ENCODE measurements at places on chromosomes 12 and 14. TPM values are rescaled to one million over a fixed set of nuclear protein-coding genes. Genes with fewer than 3 reads are reported as not detected.

B3GNT4 gene
- 0.46 TPM for polyA plus RNA-seq

DNA sequence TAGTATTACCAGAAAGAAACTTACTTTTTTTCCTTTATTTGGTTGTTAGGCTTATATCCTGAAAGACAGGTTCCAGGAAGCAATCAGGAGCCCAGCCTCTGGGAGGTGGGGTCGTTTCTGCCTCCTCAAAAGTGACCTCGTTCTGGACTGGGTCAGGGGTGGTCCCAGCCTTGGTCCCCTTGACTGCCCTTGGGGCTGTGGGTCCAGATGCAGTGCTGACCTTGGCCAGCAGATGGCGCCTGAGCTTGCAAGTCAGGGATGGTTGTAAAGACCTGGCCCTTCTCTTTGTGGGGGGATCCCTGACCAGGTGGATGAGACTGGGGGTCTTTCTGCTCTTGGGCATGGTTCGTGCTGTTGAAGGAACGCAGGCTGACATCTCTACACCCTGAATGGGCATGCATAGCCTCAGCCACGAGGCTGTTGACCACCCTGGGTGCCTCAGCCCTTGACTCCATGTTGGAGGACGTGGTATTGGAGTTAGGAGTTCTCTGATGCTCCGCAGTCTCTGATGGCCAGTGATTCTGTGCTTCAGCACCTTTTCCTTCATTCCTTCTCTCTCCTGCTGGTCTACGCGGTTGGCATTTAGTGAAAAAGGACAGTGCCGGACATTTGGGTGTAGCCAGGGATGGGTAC is 62.4 kb downstream of the ADCK1 start:
- no peak overlapping the region for H3K27ac ChIP-seq
- no peaks in the 10 kb centered on the region for H3K27me3 ChIP-seq
- peaks cover 7% of the 10 kb centered on the region for H3K36me3 ChIP-seq

DNA sequence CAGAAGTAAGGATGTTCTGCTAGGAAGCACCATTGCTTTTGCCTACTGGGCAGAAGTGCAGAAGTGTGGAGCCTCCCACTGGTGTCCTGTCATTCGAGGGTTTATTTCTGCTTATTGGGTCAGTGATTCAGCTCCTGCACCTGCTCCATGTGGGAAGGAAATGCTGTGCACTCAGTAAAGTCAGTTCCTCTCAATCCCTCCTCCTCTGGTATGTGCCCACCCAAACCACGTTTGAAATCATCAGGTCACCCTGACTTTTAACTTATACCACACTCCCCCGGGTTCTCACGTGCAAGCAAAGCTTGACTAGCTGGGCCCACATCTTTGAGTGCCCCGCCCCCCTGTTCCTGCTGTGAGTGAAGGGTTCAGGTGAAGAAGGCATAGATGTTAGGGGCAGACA is 223.7 kb downstream of the CHST11 start:
- no peak overlapping the region for H3K27ac ChIP-seq
- peaks cover 34% of the 10 kb centered on the region for H3K4me1 ChIP-seq
- H3K27me3 ChIP-seq = no peaks in the 10 kb centered on the region
- no peaks in the 10 kb centered on the region for H3K36me3 ChIP-seq

- no peak within 1 kb of the TSS for H3K27ac ChIP-seq
- H3K36me3 ChIP-seq = no peaks in the 10 kb centered on the region
- no peak for DNase-seq
- H3K27me3 ChIP-seq = peaks cover 4% of the 10 kb centered on the region
- H3K4me1 ChIP-seq = no peaks in the 10 kb centered on the region
Measured at GRCh38 chr14:103928011-103928890, at the start of gene TDRD9. TSS of gene TDRD9 (plus strand) at chr14:103928456. CDS start at chr14:103928510, 54 bp downstream.

GRCh38 chr12:68389305-68389704 is 57.1 kb upstream of the MDM1 start:
- H3K36me3 ChIP-seq = no peaks in the 10 kb centered on the region
- no peaks in the 10 kb centered on the region for H3K4me1 ChIP-seq
- no peak overlapping the region for H3K4me3 ChIP-seq
- no peaks in the 10 kb centered on the region for H3K27me3 ChIP-seq
- no peak for DNase-seq
